ENCODE measurements at places on chromosomes 11 and 22. TPM values are rescaled to one million over a fixed set of nuclear protein-coding genes. Genes with fewer than 3 reads are reported as not detected.
A peak's percentile ranks its signal among the peaks of the same experiment; 100 is the strongest.

DNA sequence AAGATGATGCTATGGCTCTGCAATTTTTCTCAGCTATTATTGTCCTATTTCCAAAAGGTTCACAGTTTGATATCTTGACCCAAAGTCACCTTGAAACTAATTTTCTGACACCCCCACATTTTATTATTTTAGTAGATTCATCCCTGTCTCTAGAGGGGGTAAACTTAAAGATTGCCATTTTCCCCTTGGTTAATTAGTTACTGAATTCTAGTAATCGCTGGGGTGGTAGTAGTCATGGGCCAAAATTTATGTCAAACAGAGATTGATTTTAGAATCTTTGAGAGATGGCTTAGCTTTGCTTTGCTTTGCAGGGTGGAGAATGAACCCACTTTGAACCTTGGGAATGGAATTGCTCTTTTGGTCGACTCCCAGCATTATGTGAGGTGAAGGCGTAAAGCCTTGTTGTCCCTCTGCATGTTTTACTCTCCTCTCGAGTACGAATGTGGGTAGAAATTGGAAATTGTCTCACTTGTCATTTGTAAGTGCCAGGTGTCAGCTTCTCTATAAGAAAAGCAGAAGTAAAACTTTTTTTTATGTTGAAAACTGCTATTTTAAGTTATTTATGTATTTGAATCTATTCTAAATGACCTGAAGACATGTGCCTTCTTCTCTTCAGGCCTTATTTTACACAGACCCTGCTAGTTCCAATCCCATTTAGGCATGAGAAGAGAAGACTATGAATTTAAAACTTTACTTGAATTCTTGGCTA, 42.4 kb upstream of the RCE1 start:
- DNase-seq, result no peak
- H3K36me3 ChIP-seq, result 0 out of 2 replicates have a peak, but pooled peaks cover 3% of the 10 kb centered on the region
- no peak overlapping the region for H3K27ac ChIP-seq
- H3K4me3 ChIP-seq, result no peak overlapping the region
- no peaks in the 10 kb centered on the region for H3K4me1 ChIP-seq

GRCh38 chr11:31826536-31827438, 15.7 kb upstream of the PAX6 start:
- peak overlapping the region; percentile 33 for H3K4me3 ChIP-seq
- H3K4me1 ChIP-seq, result peaks cover 8% of the 10 kb centered on the region
- DNase-seq, result no peak
- peaks cover 86% of the 10 kb centered on the region for H3K27me3 ChIP-seq
- H3K27ac ChIP-seq, result no peak overlapping the region

Gene P2RY6
- 0.37 TPM for polyA plus RNA-seq

Gene NXPE4
- polyA plus RNA-seq, result not detected

Gene MAPK8IP1
- polyA plus RNA-seq, result 12.4 TPM
